ENCODE measurements at places on chromosomes 5 and 9. TPM values are rescaled to one million over a fixed set of nuclear protein-coding genes. Genes with fewer than 3 reads are reported as not detected.

- H3K4me1 ChIP-seq = no peaks in the 10 kb centered on the region
- H3K36me3 ChIP-seq = no peaks in the 10 kb centered on the region
- no peak overlapping the region for H3K27ac ChIP-seq
These were observed 12.1 kb upstream of the IQGAP2 start for GRCh38 chr5:76391014-76391413.

DNA sequence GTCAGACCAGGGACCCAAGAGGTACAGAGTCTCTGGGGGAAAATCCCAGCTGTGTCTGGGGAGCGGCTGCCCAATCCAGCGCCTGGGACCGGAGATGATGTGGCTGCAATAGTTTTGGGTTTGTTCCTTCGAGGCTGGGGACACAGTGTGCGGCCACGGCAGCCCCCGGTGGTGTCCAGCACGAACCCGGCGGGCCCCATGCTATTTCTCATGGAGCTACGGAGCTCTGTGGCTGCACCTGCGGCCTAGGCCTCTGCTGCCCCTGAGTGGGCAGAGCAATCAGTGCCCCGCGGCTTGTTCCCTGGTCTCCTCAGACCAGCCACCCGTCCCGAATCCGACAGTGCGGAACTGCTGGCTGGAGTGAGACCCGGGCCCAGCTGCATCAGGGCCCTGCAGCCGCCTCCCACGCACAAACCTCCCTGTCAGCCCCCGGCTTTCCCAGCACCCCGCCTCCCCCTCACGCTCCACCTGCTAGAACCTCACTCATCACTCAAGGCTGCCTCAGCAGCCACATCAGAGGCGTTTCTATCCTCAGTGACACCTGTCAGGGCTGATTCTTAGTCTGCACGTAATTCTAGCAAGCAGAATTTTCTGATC lies 29.0 kb downstream of the SARDH start:
- no peak overlapping the region for H3K27ac ChIP-seq
- H3K36me3 ChIP-seq = no peaks in the 10 kb centered on the region
- H3K4me1 ChIP-seq = peaks cover 6% of the 10 kb centered on the region
- no peak overlapping the region for H3K4me3 ChIP-seq
- H3K27me3 ChIP-seq = no peaks in the 10 kb centered on the region
- no peak for DNase-seq

- H3K27me3 ChIP-seq = no peaks in the 10 kb centered on the region
- no peaks in the 10 kb centered on the region for H3K4me1 ChIP-seq
- no peak for DNase-seq
- no peak overlapping the region for H3K27ac ChIP-seq
These were observed 36.8 kb downstream of the IQGAP2 start for GRCh38 chr5:76439929-76440328.

GRCh38 chr9:76651119-76651705 lies 113.0 kb upstream of the PCA3 start:
- H3K27ac ChIP-seq = peak overlapping the region; percentile 72
- H3K4me1 ChIP-seq = peaks cover 17% of the 10 kb centered on the region
- peaks cover 16% of the 10 kb centered on the region for H3K36me3 ChIP-seq

DNA sequence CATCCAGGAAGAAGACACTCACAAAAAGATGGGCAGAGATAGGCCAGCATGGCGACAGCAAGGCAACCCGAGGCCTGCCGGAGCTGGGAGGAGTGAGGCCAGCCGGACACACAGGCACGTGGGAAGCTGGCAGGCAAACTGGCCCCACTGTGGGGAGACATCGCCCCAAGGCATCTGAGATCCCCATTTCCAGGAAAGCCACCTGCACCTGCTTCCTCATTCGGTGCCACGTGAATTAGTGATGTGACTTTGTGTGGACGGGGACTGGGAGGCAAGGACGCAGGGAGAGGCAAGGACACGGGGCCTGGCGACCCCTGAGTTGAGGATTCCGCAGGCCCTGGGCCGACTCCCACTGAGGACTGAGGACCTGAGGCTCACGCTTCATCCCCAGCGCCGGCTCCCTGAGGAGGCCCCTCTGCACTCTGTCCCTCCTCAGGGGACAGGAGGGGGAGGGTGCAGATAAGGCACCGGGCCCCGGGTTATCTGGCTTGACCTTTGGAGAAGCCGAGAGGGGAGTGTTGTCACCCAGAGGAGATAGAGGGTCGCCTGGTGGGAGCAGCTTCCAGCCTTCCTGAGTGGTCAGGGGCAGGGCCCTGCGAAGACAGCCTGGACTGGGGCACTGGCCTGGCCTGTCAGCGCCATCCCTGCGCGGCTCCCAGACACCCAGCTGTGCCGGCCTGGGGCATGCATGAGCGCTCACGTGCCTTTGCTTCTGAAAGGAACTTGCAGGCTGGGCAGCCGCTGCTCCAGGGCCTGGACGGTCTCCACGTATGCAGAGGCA lies 39.7 kb downstream of the NDUFS6 start:
- no peaks in the 10 kb centered on the region for H3K36me3 ChIP-seq
- no peaks in the 10 kb centered on the region for H3K4me1 ChIP-seq
- no peak overlapping the region for H3K27ac ChIP-seq

Gene SPARC
- polyA plus RNA-seq = 935 TPM
